T-helper 17 cell (primary cell): ENCODE measurements at places on chromosomes 11 and 22.

GRCh38 chr11:99918761-99919160 lies 768.3 kb upstream of the ARHGAP42 start:
- DNase-seq, result no peak

- DNase-seq, result no peak
Observed at GRCh38 chr11:117547195-117547850, 219.7 kb downstream of the CEP164 start.

DNA sequence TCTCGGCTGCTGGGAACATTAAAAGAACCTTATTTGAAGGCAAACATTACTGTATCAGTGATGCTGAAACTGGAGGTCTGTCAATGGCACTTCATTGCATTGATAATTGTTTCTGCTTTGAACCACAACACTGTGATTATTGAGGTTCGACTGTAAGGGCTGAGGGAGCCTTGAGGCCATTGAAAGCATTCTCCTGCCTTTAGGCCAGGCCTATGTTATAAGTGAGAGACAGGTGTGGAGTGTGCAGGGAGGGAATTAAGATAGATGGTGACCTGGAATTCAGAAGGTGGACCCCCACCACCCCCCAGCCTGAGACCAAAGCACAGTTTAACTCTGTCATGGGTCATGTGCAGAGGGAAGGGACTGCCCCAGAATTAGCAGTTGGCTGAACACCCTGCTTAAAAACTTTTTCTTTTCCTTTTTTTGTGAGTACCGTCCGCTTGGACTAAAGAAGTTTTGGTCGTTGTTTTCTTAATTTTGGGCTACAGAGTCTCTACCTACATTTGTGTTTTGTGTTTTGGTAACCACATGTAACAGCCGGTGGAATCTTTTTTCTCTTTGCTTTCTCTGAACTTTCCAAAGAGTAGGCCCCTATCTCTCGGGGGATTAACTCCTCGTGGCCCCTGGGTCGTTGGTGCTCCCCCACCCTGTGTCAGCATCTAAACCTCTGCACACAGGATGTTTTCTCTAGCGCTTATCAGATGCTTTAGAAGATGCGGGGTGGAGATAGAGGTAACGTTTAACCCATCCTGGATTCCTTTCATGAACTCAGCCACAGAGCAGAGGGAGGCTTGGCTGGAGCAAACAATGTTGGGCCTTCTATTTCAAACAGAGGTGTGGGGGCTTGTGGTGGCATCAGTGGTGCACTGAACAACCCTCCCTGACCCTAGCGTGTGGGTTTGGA lies 43.7 kb downstream of the ZBTB16 start:
- DNase-seq, result no peak

GRCh38 chr22:20399866-20400605 lies 6.1 kb downstream of the ZNF74 start:
- no peak for DNase-seq

DNA sequence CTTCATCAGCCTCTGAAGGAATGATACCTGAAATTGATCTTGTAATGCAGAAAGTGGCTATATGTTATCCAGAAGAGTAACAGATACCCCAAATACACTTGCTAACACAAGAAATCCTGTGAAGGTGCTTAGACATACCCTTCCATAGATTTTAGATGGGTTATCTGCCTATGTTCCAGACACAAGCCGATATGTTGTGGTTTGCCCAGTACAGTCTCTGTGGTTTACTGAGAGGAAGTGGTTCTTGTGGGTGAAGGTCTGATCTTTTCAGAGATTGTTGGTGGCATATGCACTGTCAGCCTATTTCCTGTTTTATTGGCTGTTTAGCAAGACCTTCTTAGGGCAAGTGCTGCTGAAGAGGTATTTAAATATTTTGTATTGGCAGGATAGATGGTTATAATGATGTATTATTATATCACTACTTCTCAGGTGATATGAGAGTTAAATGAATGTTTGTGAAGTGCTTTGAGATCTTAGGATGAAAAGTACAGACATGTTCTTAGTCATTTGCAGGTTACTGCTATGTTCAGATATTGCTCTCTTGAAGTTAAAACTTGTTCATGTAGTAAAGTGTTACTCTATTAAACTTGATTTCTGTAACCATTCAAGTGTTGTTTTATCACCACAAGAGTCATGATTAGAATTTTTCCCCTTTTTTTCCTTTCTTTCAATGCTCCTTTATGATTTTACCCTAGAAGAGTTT lies 8.2 kb downstream of the ARHGEF12 start:
- DNase-seq, result no peak

DNA sequence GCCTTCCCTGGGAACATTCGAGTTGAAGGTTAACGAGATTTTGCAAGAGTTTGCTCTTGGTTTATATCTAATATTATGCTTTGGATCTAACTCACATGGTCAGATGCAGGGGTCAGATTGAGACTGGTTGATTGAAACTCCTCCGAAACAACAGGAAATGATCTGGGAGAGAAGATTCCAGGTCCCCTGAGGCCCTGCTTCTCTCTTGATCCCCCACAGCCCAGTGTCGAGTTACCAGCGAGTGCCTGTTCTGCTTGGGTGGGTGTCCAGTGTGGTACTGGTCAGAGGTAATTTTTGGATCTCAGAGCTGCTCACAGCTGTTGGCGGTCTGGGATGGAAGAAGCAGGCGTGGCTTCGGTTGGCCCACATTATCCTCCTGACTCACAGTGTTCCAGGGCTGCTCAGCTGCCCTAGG lies 9.2 kb downstream of the FBLN1 start:
- no peak for DNase-seq

DNA sequence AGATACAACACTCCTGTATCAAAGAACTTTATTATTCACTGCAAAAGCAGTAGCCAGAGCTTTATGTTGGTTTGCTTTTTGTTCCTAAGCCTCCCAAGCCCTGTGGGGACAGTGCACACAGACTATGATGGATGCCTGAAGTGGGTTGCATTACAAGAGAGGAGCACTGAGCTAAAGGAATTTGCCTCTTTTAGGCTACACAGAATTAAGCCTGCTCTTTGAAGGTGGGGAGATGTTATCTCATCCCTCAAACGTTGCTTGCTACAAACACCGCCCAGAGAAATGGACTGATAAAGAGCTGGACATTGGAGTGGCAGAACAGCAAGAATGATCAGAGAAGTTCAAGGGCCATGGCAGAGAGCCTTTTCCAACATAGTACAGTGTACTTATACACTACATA lies 2.5 kb upstream of the POGLUT3 start:
- no peak for DNase-seq

- DNase-seq, result no peak
Observed at GRCh38 chr11:118238421-118238820, 13.6 kb upstream of the JAML start.

DNA sequence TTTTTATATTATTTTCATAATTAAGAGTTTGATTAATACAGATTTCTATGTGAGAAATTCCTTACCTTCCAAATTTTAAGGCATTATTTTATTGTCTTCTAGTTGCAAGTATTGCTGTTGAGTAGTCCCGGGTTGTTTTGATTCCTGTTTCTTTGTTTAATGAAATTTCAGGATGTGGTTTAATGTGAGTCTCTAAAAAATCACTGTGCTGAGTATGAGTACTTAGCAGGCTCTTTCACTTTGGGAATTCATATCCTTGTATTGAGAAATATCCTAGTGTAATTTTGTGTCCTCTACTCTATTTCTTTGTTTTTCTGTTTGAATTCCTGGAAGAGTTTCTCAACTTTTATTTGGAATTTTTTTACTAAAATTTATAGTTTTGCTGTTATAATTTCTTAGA lies 113.2 kb downstream of the TMEM135 start:
- DNase-seq, result no peak

GRCh38 chr22:45709866-45710265 lies 38.2 kb downstream of the ATXN10 start:
- DNase-seq, result no peak

DNA sequence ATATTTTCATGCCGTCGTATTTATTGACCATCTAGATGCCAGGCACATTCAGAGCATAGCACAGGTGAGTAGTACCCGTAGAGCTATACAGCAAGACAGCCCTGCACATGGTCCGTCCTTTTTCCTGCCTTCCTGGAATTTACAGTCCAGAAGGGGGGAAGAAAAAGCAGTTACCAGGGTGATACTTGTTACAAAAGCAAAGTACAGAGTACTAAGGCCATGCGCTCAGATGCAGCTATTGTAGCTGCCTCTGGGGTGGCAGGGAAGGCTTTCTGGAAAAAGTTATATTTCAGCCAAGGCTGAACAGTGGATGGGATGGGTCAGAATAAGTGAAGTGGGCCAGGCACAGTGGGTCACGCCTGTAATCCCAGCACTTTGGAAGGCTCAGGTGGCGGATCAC lies 36.2 kb downstream of the JHY start:
- no peak for DNase-seq

- DNase-seq, result no peak
Observed at GRCh38 chr11:9399466-9399865, 15.0 kb downstream of the IPO7 start.

- DNase-seq, result no peak
Observed at GRCh38 chr22:19884954-19885751, 30.5 kb upstream of the GNB1L start.

DNA sequence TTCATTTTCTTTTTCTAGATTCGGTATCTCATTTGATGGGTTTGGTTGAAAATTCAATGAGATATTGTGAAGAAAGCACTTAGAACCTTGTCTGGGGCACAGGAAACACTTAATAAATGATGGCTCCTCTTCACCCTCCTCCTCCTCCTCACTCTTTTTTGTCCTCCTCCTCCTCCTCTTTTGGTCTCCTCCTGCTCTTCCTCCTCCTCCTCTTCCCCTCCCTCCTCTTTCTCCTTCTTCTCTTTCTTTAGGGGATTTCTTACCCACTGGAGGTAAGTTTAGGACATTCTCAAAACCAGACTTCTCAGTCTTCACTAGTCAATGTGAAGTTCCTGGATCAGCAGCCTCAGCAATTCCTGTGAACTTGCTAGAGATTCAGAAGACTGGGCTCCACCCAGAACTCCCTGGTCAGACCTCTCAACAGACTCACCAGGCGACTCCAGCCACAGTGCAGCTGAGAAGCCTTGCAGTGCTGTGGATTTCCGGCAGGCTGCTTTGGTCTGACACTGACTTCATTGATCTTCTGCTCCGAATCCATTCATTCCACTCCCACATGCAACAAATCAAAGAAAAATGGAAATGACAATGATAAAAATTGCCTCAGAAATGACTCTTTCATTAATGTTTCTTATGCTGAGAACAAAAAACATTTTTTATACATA lies 368.6 kb upstream of the B3GAT1 start:
- no peak for DNase-seq

DNA sequence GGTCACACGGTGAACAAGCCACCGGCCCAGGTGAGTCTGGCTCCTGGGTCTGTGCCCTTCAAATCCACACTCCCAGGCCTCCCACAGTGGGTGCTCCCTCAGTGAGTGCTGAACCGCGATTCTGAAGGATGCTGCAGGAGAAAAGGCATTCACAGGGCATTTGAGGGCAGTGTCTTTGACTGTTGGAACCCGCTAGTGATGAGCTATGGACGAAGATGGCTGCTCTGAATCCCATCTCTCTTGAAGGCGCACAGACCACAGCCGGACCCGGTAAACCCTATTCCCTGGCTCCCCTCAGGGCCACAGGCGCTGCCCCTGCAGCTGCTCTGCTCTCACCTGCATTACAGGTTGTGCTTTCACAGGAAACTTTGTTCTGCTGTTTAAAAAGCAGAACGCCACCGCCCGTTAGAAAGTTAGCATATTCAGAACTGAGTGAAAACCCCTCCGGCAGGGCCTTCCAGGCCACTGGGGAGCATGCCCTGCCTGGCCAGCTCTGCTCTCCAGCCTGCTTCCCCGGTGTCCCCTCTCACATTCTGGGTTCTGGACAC lies 3.2 kb downstream of the LRRC32 start:
- DNase-seq, result no peak

DNA sequence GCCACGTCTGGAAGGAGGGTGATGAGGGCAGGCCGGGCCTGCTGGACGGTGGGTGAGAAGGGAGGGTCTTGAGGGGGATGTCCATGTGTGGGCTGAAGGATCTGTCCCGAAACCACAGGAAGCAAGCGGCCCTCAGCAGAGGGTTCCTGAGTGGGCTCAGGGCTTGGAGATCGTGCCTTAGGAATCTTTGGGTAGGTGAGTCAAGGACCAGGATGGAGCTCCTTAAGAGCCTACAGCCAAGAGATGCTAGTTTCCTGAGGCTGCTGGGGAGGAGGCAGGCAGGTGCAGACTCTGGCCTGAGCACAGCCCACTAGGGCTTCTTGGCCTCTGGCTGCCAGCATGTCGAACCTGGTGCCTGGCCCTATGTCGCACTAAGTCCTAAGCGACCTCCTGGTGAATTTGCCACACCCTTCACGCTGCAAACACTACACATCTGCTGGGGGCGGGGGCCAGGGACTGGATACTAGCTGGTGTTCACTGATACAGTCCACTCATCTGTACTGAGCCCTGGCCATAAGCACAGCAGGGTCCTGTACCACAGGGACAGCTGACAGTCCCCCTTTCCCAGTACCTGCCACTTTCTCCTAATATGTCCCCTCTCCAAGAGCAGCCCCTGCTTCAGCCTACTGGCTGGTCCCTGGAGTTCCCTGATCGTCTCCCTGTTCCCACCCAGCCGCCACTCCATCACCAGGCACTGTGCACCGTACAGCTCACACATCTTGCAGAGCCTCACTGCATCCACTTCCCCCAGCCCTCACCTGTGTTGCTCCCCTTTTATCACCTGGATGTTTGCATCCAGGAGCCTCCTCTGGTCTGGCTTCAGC lies 19.5 kb downstream of the GNAZ start:
- DNase-seq, result no peak

- DNase-seq, result no peak
Observed at GRCh38 chr11:5691964-5692361, 2.4 kb downstream of the TRIM22 start.

DNA sequence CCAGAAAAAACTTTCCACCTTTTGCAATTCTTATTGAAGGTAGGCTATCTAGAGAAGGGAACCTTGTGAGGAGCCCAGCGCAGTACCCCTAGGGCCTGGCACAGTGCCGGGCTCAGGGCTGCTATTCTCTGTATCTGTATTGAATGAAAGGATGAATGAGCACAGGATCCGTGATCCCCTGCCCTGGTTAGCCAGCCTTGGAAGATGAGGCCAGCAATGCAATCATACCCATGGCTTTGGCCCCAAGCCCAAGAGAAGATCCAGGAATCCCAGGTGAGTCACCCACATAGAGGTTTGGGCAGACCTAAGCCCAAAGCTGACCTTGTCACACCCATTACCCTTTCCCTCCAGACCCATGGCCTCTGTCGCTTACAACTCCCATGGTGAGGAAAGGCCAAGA lies 92.5 kb upstream of the CD82 start:
- no peak for DNase-seq

DNA sequence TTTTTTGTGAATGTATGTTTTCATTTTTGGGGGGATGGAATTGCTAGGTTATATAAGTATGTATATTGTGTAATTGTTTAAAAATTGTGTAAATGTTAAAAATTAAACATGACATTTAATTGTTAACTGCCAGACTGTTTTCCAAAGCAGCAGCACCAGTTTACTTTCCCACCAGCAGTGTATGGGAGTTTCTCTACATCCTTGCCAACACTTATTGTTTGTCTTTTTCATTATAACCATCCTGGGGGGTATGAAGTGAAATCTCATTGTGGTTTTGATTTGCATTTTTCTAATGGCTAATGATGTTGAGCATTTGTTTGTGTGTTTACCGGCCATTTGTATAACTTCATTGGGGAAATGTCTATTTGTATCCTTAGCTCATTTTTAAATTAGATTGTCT lies 31.7 kb upstream of the RRAS2 start:
- DNase-seq, result no peak
